ENCODE measurements at places on chromosomes 11 and 22. TPM values are rescaled to one million over a fixed set of nuclear protein-coding genes. Genes with fewer than 3 reads are reported as not detected.

DNA sequence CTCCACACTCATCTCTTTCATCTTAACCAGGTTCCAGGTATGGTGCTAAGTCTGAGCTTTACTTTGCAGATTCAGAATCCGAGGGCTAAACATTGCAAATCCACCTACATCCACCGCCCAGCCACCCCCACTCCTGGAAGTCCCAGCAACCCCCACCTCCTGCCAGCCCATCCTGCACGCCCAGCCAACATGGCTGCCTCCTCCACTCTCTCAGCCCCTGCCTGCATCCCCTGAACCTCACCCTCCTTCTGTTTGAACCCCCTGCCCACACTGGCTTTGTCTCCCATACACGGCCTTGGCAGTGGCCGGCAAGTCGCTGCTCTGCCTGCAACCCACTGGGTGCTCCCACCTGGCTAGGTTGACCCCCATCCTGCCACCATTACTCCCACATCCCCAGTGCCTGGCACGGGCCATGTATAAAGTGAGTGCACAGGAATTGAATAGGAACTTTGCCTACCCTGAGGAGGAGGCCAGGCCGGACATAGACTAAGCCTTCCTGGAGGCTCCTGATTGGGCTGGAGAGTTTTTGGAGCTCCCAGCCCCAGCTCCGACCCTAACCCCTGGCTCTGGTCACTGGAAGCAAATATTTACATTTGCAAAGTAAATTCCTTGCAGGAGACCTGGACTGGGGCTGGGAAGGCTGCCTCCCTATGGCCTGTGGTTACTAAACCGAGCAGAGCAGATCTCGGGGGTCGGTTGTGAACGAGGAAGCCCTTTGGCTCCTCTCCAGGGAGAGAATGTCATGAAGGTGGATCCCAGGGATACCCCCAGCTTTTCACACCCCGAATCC is 14.4 kb downstream of the EMID1 start:
- H3K36me3 ChIP-seq = no peaks in the 10 kb centered on the region
- H3K27me3 ChIP-seq = no peaks in the 10 kb centered on the region
- DNase-seq = peak; percentile 61
- H3K27ac ChIP-seq = no peak overlapping the region
- peaks cover 14% of the 10 kb centered on the region for H3K4me1 ChIP-seq

- H3K4me3 ChIP-seq = peak overlapping the region; percentile 32
- H3K27ac ChIP-seq = peak overlapping the region; percentile 55
- no peaks in the 10 kb centered on the region for H3K27me3 ChIP-seq
- H3K4me1 ChIP-seq = peaks cover 23% of the 10 kb centered on the region
- peak; percentile 73 for DNase-seq
- no peaks in the 10 kb centered on the region for H3K36me3 ChIP-seq
These were observed 693 bp downstream of the NFAM1 start for GRCh38 chr22:42431401-42432019.

- no peak overlapping the region for H3K27ac ChIP-seq
- DNase-seq = no peak
- H3K4me3 ChIP-seq = no peak overlapping the region
- peaks cover 55% of the 10 kb centered on the region for H3K4me1 ChIP-seq
These were observed 6.0 kb downstream of the SBF2 start for GRCh38 chr11:10287766-10288715.

- DNase-seq = no peak
- H3K27me3 ChIP-seq = no peaks in the 10 kb centered on the region
- no peak overlapping the region for H3K4me3 ChIP-seq
- H3K27ac ChIP-seq = no peak overlapping the region
- H3K36me3 ChIP-seq = no peaks in the 10 kb centered on the region
- peaks cover 31% of the 10 kb centered on the region for H3K4me1 ChIP-seq
These were observed 10.9 kb downstream of the SMCO4 start for GRCh38 chr11:93532281-93532789.

DNA sequence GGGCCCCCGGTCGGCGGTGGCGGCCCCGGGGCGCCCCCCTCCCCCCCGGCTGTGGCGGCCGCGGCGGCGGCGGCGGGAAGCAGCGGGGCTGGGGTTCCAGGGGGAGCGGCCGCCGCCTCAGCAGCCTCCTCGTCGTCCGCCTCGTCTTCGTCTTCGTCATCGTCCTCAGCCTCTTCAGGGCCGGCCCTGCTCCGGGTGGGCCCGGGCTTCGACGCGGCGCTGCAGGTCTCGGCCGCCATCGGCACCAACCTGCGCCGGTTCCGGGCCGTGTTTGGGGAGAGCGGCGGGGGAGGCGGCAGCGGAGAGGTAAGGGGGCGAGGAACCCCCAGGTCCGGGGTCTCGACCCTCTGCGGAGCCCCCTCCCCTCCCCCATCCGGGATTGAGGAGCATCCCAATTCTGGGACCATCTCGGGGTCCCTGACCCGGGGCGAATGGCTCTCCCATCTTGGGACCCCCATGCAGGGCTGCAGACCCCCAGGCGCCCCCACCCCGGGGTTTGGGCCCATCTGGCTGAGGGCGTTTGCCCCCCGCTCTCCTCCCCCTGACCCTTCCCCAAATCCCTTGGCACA is 431 bp downstream of the KMT2A start:
- H3K27me3 ChIP-seq = no peaks in the 10 kb centered on the region
- no peaks in the 10 kb centered on the region for H3K36me3 ChIP-seq
- peak; percentile 60 for DNase-seq
- H3K27ac ChIP-seq = peak overlapping the region; percentile 93

SLC43A1 gene
- total RNA-seq = 27.5 TPM

- no peak overlapping the region for H3K4me3 ChIP-seq
- peak overlapping the region; percentile 41 for H3K27ac ChIP-seq
- H3K4me1 ChIP-seq = peaks cover 74% of the 10 kb centered on the region
- DNase-seq = no peak
- no peaks in the 10 kb centered on the region for H3K36me3 ChIP-seq
These were observed 51.8 kb downstream of the CELF1 start for GRCh38 chr11:47501101-47501500.

- H3K4me1 ChIP-seq = no peaks in the 10 kb centered on the region
- H3K36me3 ChIP-seq = no peaks in the 10 kb centered on the region
These were observed 42.4 kb downstream of the GLYATL2 start for GRCh38 chr11:58801974-58802545.

DNA sequence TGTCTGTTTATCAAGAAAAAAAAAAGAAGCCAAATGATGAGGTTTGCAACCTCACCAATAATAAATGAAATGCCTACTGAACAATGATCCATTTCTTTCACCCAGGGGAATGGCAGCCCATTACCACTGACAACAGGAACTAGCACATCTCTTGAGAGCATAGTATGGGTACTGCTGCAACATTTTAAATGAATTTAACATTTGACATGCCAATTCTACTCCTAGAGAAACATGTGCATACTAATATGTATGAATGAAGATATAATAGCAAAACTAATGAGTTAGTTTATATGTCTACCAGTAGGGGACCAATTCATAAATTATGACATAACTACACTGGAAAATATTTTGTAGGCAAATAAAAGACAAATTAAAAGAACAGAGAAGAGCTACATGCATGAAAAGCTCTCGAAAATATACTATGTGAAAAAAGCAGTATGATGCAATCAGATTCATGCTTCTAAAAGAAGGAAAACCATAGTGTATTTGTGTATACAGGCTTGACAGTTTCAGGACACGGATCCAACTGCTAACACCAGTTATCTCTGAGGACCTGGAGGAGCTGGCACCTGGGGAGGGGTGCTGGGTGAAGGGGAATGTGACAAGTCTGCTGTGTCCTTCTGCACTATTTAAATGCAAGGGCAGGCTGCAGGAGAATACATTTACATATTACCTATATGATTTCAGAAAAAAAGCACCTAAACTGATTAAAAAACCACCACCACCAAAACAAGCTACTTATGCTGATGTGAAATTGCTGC is 6.9 kb downstream of the SMCO4 start:
- no peaks in the 10 kb centered on the region for H3K36me3 ChIP-seq
- no peak for DNase-seq
- no peaks in the 10 kb centered on the region for H3K4me1 ChIP-seq
- H3K4me3 ChIP-seq = no peak overlapping the region
- no peaks in the 10 kb centered on the region for H3K27me3 ChIP-seq
- H3K27ac ChIP-seq = no peak overlapping the region

DNA sequence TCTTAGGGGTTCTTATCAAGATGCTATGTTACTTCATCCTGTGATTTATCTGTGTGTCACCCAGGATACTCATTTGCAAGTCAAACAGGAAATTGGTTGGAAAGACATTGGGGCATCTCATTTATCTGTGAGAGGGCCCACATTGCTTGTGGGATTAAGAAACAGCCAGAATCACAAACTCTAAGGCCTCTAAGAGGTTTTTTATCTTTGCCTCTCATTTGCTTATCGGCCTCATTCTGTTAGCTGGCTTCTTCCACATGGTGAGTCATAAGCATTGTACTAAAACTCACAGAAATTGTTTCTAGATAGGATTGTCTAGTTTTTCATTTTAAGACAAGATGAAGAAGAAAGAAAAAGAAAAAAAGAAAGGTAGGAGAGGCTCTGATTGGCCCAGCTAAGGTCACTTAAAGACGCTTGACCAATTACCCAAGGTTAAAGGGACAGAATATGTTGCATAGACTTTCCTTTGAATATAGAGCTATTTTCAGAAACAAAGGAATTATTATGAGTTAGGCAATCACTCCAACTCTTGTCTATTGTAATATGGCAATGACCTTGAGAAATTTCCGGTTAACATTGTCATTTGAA is 121.9 kb downstream of the ARHGAP42 start:
- DNase-seq = no peak
- no peak overlapping the region for H3K4me3 ChIP-seq
- no peaks in the 10 kb centered on the region for H3K27me3 ChIP-seq

- H3K4me1 ChIP-seq = peaks cover 37% of the 10 kb centered on the region
- no peak overlapping the region for H3K4me3 ChIP-seq
- DNase-seq = peak; percentile 57
- H3K36me3 ChIP-seq = no peaks in the 10 kb centered on the region
- no peaks in the 10 kb centered on the region for H3K27me3 ChIP-seq
- H3K27ac ChIP-seq = peak overlapping the region; percentile 68
These were observed 53.9 kb downstream of the MN1 start for GRCh38 chr22:27747396-27748221.

DNA sequence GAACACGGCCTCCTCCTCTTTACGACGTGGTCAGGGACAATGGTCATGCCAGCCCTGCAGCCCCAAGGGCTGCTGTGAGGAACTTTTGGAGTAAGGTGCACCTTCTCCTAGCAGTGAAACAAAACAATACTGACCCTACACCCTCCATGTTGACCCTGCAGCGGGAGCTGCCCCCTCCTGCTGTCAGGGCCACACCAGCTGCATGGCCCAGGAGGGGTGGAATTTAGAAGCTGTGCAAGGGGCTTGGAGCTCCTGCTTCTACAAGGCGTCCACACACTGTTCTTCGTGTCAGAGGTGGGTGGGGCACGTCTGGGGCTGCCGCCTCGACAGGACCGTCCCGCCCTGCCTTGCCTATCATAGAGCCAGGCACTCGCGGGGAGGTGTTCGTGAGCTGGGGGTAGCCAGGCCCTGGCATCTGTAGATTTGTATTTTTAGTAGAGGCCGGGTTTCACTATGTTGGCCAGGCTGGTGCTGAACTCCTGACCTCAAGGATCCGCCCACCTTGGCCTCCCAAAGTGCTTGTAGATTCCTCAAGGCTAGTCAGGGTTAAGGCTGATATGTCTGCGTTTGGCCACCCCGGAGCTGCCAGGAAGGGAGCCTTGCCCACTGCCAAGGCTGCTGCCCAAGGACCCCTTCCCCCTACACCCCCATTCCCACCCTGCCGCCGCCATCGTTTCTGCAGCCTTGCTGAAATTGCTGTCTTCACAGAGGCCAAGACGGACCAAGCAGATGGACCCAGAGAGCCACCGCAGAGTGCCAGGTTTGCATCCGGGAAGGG is 15.9 kb downstream of the INCENP start:
- H3K27ac ChIP-seq = no peak overlapping the region
- DNase-seq = no peak
- H3K27me3 ChIP-seq = no peaks in the 10 kb centered on the region
- H3K4me1 ChIP-seq = no peaks in the 10 kb centered on the region

GRCh38 chr11:131691181-131692041 is 321.0 kb downstream of the NTM start:
- no peak overlapping the region for H3K4me3 ChIP-seq
- H3K4me1 ChIP-seq = no peaks in the 10 kb centered on the region
- H3K36me3 ChIP-seq = no peaks in the 10 kb centered on the region
- peaks cover 14% of the 10 kb centered on the region for H3K27me3 ChIP-seq
- DNase-seq = no peak
- no peak overlapping the region for H3K27ac ChIP-seq

- no peaks in the 10 kb centered on the region for H3K4me1 ChIP-seq
- no peak overlapping the region for H3K27ac ChIP-seq
- no peak overlapping the region for H3K4me3 ChIP-seq
- no peaks in the 10 kb centered on the region for H3K27me3 ChIP-seq
These were observed 8.7 kb upstream of the ABTB2 start for GRCh38 chr11:34366522-34366921.

DNA sequence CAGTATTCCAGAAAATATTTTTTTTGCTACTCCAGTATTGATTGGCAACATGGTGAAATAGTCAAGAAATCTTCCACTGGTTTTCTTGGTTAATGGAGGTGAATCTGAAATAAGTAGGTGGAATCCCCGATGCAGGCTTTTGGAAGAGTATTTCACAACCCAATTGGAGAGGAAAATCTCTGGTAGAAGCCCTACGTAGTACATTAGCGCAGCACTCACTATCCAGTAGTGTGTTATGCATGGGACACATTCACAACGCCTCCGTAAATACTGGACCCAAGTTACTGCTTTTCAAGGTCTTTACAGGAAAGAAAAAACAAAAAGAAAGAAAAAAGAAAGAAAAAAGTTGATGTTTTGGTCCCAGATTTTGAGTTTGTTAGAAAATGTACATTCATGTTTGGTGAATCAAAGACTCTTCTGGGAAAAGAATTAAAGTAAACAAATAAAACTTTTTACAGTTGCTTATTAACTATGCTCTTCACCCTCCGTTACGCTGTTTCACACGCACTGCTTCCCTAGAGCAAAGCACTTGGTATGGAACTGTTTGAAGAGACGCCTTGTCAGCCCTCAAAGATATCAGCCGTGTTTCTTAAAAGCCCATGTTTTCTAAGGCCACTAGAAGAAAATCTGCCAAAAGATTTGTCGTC is 170.4 kb upstream of the CTSC start:
- H3K4me1 ChIP-seq = peaks cover 10% of the 10 kb centered on the region
- DNase-seq = no peak
- H3K36me3 ChIP-seq = no peaks in the 10 kb centered on the region
- H3K27me3 ChIP-seq = no peaks in the 10 kb centered on the region
- no peak overlapping the region for H3K27ac ChIP-seq

GRCh38 chr11:114775875-114776621 is 97.7 kb downstream of the NXPE2 start:
- H3K27me3 ChIP-seq = no peaks in the 10 kb centered on the region
- no peak overlapping the region for H3K27ac ChIP-seq
- no peaks in the 10 kb centered on the region for H3K4me1 ChIP-seq

GRCh38 chr22:29385748-29386147 is 2.6 kb downstream of the AP1B1 start:
- no peak overlapping the region for H3K27ac ChIP-seq
- H3K27me3 ChIP-seq = no peaks in the 10 kb centered on the region
- no peak overlapping the region for H3K4me3 ChIP-seq
- no peak for DNase-seq
- H3K36me3 ChIP-seq = no peaks in the 10 kb centered on the region
- no peaks in the 10 kb centered on the region for H3K4me1 ChIP-seq

All from sigmoid colon (tissue), 7 donors.